Muscle of leg (tissue), 16 donors: ENCODE measurements at places on chromosomes 7 and 10. TPM values are rescaled to one million over a fixed set of nuclear protein-coding genes. Genes with fewer than 3 reads are reported as not detected.

DNA sequence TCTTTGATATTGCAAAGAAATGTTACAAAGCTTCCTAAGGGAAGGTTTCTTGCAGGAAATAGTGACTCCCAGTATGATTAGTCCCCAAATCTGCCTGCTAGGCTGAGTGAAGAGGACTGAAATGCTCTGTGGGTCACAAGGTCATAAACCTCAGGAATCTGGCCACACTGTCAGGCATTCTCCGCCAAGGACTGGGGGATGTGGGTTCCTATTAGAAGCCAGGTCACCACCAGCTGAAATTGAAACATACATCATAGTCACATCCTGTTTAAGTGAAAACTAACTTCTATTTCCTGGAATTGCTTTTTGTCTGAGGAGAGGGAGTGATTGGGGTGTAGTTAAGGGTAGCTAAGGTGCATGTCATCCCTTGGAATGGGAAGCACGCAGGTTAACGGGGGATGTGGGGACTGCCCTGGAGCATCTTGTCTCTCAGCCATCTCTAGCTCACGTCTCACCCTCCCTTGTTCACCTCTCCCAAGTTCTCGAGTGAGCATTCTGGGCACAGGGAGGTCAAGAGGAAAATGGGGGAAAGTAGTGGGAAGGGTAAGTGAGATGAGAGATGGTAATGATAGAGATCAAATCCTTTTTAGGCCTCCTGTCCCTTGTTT is 12.0 kb upstream of the GSAP start:
- peaks cover 18% of the 10 kb centered on the region for H3K4me1 ChIP-seq
- H3K36me3 ChIP-seq: no peaks in the 10 kb centered on the region
- no peaks in the 10 kb centered on the region for H3K27me3 ChIP-seq
- DNase-seq: peak; percentile 27
- no peak overlapping the region for H3K4me3 ChIP-seq

- no peak for DNase-seq
- no peaks in the 10 kb centered on the region for H3K27me3 ChIP-seq
- H3K27ac ChIP-seq: no peak overlapping the region
- no peaks in the 10 kb centered on the region for H3K36me3 ChIP-seq
- H3K4me3 ChIP-seq: no peak overlapping the region
Observed at GRCh38 chr7:40839881-40840280, 705.1 kb downstream of the SUGCT start.

Gene IFIT1B
- 1.1 TPM for total RNA-seq

Gene DOCK4
- 14.0 TPM for total RNA-seq

DNA sequence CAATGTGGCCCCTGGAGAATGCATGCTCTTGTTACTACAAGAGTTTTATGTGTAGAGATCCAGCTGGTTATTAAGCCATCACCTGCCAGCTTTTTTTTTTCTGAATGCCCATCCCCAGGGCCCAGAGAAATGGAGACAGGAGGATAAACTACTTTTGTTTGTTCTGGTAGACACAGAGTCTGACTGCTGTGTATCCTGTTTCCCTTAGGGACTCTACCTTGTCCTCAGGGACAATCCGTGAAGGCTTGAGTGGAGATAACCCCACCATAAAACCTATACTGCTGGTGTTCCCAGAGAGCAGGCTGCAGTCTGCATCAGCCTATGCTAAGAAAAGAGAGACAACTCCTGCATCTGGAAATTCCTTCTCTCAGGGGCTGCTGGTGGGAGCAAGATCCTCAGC is at the start of gene OR2A5:
TSS of gene OR2A5 (plus strand) at position 301 of the 400 bp plus-strand sequence. CDS start 1,454 bp downstream, outside the sequence.
- no peak within 1 kb of the TSS for H3K27ac ChIP-seq
- H3K27me3 ChIP-seq: no peaks in the 10 kb centered on the region
- H3K4me1 ChIP-seq: no peaks in the 10 kb centered on the region
- no peaks in the 10 kb centered on the region for H3K36me3 ChIP-seq
- H3K4me3 ChIP-seq: no peak within 1 kb of the TSS
- DNase-seq: no peak

Gene SLC13A1
- not detected for total RNA-seq

Gene CPN1
- total RNA-seq: 0.09 TPM

Gene PON3
- total RNA-seq: 5.0 TPM

- H3K27ac ChIP-seq: no peak overlapping the region
- H3K4me1 ChIP-seq: peaks cover 2% of the 10 kb centered on the region
- H3K36me3 ChIP-seq: no peaks in the 10 kb centered on the region
- DNase-seq: no peak
- H3K27me3 ChIP-seq: no peaks in the 10 kb centered on the region
- H3K4me3 ChIP-seq: no peak overlapping the region
Observed at GRCh38 chr7:40541336-40541735, 406.5 kb downstream of the SUGCT start.

- H3K27me3 ChIP-seq: no peaks in the 10 kb centered on the region
- no peak for DNase-seq
- no peak overlapping the region for H3K27ac ChIP-seq
- no peaks in the 10 kb centered on the region for H3K36me3 ChIP-seq
Observed at GRCh38 chr10:132205650-132206376, 19.1 kb downstream of the DPYSL4 start.

DNA sequence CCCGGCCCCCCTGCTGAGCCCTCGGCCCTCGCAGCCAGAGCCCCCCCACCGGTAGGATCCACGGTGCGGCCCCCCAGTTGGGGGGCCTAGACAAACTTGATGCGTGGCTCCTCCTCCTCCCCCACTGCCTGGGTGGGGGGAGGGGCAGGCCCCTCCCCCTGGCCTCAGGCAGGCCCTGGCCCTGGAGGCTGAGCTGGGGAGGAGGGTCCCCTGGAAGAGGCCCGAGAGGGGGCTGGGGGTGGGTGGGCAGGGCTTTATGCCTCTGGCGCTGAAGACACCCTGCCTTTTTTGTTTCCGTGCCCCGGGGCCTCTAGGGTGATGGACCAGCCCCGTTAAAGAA is 3.7 kb downstream of the VPS37D start:
- DNase-seq: no peak
- peaks cover 4% of the 10 kb centered on the region for H3K36me3 ChIP-seq
- peaks cover 6% of the 10 kb centered on the region for H3K27me3 ChIP-seq
- peaks cover 19% of the 10 kb centered on the region for H3K4me1 ChIP-seq

DNA sequence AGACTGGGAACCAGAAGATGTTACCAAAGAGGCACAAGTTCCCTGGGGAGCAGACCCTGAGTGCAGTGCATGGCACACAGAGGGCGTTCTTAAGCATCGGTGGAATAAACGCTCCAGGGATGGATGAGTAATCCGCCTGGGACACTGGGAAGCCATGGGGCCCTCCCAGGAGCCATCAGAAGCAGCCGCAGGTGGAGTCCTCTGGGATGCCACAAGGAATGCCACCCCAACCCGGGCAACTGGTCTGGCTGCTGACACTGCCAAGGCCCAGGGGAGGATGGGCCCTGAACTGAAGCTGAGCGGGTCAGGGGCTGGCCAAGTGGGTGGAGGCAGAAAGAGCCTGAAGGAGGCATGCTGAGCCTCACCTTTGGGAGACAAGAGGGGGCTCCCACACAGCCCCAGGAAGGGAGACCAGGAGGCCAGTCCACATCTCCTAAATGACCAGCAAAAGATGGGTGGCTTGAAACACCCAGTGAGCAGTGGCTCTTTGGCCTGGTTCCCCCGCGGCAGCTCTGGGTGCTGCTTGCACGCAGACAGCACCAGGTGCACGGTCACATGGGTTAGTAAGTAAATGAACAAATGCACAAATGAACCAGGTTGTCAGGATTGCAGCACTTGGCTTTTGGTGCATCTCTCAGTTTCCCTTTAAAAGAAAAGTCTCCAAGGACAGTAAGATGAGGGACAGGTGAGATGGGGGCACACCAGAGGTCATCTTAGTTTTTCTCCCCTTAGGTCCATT is 141.3 kb upstream of the ZMIZ1 start:
- no peak overlapping the region for H3K4me3 ChIP-seq
- H3K4me1 ChIP-seq: peaks cover 20% of the 10 kb centered on the region
- peaks cover 14% of the 10 kb centered on the region for H3K27me3 ChIP-seq
- no peaks in the 10 kb centered on the region for H3K36me3 ChIP-seq
- no peak for DNase-seq
- no peak overlapping the region for H3K27ac ChIP-seq

Gene OR6B1
- not detected for total RNA-seq

DNA sequence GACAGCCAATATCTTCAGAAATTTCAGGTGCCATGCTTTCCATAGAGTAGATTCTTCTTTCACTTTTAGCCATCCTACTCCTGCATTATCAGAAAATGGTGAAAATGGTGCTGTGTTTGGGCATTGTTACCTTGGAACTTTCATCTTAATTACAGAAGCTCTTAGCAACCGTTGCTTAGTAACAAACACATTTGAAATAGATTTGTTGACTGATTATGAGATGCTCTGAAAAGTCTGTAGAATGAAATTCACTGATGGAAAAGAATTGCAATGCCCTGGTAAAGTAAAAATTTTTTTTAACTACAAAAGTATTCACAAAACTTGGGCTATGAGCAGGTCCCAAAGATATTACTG is 249.3 kb upstream of the NEBL start:
- peaks cover 2% of the 10 kb centered on the region for H3K4me1 ChIP-seq
- no peak for DNase-seq
- H3K27ac ChIP-seq: no peak overlapping the region
- no peak overlapping the region for H3K4me3 ChIP-seq

DNA sequence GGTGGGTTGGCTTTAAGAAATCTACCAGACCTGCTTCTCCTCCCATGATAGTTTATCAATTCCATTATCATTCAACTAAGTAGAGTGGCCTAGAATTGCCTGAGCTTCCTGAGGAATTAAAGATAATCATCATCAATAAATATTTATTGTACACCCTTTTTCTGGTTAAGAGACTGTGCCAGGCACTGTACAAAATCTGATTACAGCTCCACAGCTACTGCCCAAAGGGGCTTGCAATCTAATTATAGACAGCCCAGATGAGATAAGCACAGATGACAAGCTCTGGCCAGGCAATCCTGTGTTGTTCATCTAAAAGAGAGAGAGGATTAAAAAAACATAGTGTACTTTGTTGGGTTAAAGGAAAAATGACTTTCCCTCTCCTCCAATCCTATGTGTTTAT is 586.4 kb downstream of the GATA3 start:
- no peak overlapping the region for H3K27ac ChIP-seq
- no peaks in the 10 kb centered on the region for H3K4me1 ChIP-seq

DNA sequence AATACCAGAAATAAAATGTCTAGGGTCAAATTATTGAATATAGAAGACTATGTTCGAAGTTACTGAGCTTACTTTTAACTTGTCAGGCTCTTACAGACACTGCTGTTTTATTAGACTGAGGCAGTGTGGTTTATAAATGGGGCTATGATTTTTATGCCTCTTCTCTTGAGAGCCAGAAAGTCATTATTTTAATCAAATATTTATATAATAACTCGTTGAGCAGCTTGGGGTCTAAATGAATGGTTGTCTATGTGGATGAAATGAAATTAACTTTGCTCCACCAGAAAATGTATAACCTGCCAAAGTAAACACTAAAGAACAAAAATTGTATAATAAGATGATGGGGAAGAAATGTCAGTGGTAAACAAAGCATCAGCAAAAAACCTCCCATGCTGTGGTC is 175.6 kb upstream of the THSD7A start:
- no peaks in the 10 kb centered on the region for H3K36me3 ChIP-seq
- no peaks in the 10 kb centered on the region for H3K27me3 ChIP-seq
- H3K27ac ChIP-seq: no peak overlapping the region
- DNase-seq: no peak
- H3K4me1 ChIP-seq: no peaks in the 10 kb centered on the region

Gene ZNF503
- total RNA-seq: 3.6 TPM

GRCh38 chr7:34108165-34108564 is 202.8 kb downstream of the BMPER start:
- H3K36me3 ChIP-seq: no peaks in the 10 kb centered on the region
- no peaks in the 10 kb centered on the region for H3K27me3 ChIP-seq
- H3K27ac ChIP-seq: peak overlapping the region; percentile 87

DNA sequence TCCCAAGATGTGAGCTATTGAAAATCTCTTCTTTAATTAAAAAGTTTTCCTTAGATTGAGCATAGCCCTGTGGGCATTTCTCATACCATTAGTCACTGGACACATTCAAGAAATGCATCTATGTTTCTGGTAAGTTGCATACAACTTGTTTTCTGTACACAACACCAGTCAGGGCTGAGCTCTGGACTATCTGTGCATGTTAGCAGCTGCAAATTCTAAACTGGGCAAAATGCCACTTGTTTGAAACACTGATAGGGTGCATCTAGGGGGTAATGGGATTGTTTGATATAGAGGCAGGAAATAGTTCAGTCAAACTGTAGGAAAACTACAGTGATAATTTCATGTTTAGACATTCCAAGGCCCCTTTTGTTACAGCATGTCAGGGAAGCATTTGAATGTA is 145.6 kb upstream of the NPY start:
- H3K4me3 ChIP-seq: no peak overlapping the region
- no peaks in the 10 kb centered on the region for H3K27me3 ChIP-seq
- H3K36me3 ChIP-seq: no peaks in the 10 kb centered on the region
- peaks cover 17% of the 10 kb centered on the region for H3K4me1 ChIP-seq
- DNase-seq: peak; percentile 51

GRCh38 chr7:30224511-30225062 is 59.8 kb upstream of the ZNRF2 start:
- H3K36me3 ChIP-seq: no peaks in the 10 kb centered on the region
- H3K4me3 ChIP-seq: no peak overlapping the region
- DNase-seq: peak; percentile 40
- H3K27me3 ChIP-seq: no peaks in the 10 kb centered on the region
- H3K27ac ChIP-seq: peak overlapping the region; percentile 83

Gene FAM25G
- total RNA-seq: not detected

- peak overlapping the region; percentile 13 for H3K4me3 ChIP-seq
- H3K4me1 ChIP-seq: peaks cover 21% of the 10 kb centered on the region
- DNase-seq: peak; percentile 90
- H3K27me3 ChIP-seq: peaks cover 3% of the 10 kb centered on the region
- H3K36me3 ChIP-seq: peaks cover 11% of the 10 kb centered on the region
Observed at GRCh38 chr7:151459726-151460473, 20.0 kb upstream of the CRYGN start.

GRCh38 chr10:64732372-64732957 is 1211.3 kb downstream of the REEP3 start:
- no peaks in the 10 kb centered on the region for H3K4me1 ChIP-seq
- H3K27ac ChIP-seq: no peak overlapping the region
- peak; percentile 7 for DNase-seq
- no peak overlapping the region for H3K4me3 ChIP-seq
- no peaks in the 10 kb centered on the region for H3K27me3 ChIP-seq

GRCh38 chr7:123498601-123499000 is 35.8 kb downstream of the IQUB start:
- no peak overlapping the region for H3K27ac ChIP-seq
- no peak for DNase-seq
- H3K4me3 ChIP-seq: no peak overlapping the region
- no peaks in the 10 kb centered on the region for H3K27me3 ChIP-seq
- H3K4me1 ChIP-seq: no peaks in the 10 kb centered on the region
- H3K36me3 ChIP-seq: no peaks in the 10 kb centered on the region

DNA sequence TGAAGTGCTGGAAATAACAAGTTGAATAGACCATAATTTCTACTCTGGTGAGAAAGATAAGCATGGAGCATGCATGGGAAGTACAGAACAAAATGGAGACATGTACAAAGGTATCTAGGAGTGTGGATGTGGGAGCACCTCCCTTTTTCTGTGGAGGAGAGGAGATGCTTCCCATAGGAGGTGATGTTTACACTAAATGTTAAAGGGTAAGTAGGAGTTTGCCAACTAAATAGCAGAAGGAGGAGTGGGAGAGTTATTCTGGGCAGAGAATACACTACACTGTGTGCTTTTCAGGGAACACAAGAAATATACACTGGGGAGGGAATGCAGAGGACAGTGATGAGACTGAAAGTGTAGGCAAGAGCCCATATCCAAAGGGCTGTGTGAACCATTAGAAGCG is 21.1 kb upstream of the PANK1 start:
- H3K4me3 ChIP-seq: no peak overlapping the region
- no peaks in the 10 kb centered on the region for H3K36me3 ChIP-seq
- no peak for DNase-seq
- H3K27ac ChIP-seq: no peak overlapping the region
- H3K27me3 ChIP-seq: no peaks in the 10 kb centered on the region
